ENCODE measurements at places on chromosomes 4 and X.

GRCh38 chr4:135575041-135575440 is 1373.5 kb upstream of the PABPC4L start:
- no peak for DNase-seq

- DNase-seq = no peak
These were observed 48.9 kb downstream of the ATP11C start for GRCh38 chrX:139883984-139884383.

- DNase-seq = no peak
These were observed 979 bp downstream of the EFNB1 start for GRCh38 chrX:68829582-68830418.

DNA sequence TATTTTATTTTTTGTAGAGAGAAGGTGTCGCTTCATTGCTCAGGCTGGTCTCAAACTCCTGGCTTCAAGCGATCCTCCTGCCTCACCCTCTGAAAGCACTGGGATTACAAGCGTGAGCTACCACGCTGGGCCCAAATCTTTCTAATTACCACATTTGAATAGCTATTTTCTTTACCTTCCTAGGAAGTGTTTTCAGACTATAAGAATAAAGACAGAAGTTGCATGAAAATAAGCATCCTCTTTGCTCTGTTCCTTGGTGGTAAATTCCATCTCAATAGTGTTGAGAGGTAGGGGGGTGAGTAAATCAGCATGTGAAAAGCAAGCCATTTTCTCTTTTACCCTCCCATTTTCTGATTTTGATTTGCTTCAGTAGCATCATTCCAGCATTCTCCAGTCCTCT is 122.4 kb downstream of the LARP7 start:
- no peak for DNase-seq

DNA sequence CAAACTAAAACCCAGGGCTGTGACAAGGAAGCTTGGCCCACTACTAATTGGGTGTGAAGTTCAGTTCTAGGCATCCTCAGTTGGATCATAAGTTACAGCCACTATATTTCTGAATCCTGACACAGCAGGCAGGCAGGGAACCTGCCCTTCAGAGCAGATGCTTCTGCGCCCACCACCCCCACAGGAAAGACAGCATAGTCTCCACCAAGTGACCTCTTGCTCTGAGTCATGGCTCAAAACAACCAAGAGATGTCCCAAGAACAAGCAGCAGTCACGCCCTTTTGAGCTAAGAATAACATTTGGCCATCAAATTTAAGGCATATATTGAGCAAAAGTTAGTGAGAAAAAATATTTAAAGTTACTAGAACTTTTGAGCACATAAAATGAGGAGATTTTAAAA is 170.7 kb upstream of the SMARCAD1 start:
- DNase-seq = no peak
